Activated naive CD4-positive, alpha-beta T cell (primary cell): ENCODE measurements at places on chromosomes 4 and X.

DNA sequence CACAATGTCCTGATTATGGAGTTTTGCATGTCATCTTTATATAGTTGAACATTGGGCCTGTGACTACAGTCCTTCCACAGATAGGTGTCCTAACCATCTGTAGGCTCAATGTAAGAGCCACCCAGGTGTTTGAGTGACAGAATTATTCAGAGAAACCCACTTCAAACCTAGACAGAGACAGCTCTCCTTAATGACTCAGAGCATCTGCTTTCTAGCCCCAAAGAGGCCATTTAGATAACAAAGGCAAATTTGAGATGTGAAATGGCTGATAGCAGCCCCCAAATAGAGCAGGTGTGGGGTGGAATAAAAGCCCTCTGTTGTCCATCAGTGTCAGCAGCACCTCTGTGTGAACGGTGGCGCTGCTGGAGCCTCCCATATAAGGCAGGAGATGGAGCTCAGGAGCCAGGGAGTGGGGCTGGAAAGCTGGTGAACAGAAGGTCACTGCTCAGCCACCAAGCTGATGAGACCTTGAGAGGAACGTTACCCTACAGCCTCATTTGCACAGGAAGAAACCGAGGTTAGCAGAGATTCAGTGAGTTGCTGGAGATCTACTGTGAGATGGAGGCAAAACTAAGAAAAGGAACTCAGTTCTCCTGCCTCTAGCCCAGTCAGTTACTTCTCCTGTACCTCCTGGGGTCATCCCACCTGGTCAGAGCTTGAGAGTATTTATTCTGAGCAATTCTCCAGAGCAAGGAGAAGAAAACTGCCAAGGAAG, 153.3 kb upstream of the LNX1 start:
- DNase-seq: no peak

GRCh38 chrX:34656467-34656841, 631 bp downstream of the TMEM47 start:
- no peak for DNase-seq

- peak; percentile 29 for DNase-seq
These were observed at the start of gene PLP2 for GRCh38 chrX:49171752-49172279. TSS of gene PLP2 (plus strand) at chrX:49171898. CDS start at chrX:49172001, 103 bp downstream.

DNA sequence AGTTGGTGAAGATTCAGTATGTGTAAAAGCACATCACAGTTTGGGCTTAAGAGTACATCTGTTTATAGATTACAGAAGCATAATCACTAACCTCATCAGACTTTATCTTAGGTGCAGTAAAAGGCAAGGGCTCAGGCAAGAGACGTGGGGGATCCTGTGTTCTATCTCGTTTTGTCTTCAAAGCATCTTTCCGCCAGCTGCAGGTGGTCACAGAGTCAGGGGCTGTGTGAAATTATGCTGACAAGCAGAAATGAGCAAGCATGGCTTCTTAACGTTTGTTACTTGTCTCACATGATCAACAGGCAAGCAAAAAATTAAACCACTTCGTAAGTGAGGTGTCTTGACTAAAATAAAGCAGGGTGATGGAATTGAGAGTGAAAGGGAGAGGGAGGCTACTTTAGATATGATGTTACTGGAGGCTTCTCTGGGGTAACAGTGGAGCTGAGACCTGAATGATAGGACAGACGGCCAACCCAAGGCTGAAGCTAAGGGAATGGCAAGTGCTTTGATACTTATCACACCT, 1.4 kb upstream of the TEC start:
- no peak for DNase-seq

GRCh38 chrX:40105835-40106675, 8.3 kb upstream of the BCOR start:
- DNase-seq: peak; percentile 26

DNA sequence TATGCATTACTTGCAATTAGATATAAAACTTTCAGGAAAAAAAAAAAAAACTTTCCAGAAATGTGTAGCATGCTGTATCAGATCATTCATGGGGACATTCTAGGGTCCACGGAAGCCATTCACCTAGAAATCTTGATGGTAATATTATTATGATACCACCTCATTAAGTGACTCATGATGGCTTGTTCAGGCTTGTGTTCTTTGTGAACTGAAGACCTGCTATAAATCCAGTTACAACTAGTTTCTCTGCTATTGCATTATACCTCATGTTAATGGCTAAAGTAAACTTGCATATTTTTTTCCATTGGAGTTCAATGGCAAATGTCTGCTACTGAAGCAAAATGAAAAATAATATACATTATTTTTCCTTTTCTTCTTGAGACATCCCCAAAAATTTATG, 35.3 kb upstream of the PTPN13 start:
- no peak for DNase-seq

DNA sequence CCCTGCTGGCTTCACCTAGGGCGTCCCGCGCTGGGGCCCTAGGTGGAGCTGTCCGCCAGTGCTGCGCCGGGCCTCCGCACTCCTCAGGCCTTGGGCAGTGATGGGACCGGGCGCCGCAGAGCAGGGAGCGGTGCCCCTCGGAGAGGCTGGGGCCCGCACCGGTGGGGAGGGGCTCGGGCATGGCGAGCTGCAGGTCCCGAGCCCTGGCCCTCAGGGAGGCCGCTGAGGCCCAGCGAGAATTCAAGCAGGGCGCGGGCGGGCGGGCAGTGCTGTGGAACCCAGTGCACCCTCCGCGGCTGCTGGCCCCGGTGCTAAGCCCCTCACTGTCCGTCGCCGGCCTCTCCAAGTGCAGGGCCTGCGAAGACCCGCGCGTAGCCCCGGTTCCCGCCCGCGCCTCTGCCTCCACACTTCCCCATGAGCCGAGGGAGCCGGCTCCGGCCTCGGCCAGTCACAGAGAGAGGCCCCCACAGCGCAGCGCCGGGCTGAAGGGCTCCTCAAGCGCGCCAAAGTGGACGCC, 565.1 kb upstream of the NDST4 start:
- no peak for DNase-seq

DNA sequence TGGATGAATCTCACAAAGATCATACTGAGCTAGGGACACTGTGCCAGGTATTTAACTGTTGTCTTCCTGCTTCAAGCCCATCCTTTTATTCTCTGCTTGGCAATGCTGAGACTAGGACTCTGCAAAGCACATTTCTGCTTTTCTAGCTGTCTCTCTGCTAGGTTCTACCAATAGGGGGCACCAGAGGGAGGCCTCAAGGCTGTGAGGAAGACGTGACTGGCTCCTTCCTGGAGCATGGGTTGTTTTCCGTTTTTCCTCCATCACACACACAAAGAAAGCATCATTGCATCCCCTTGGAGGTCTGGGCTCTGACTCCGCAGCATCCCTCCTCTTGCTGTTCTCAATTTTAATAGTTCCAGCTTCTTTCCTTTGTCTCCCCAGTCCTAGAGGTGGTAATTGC, 10.9 kb upstream of the DCTD start:
- DNase-seq: no peak

DNA sequence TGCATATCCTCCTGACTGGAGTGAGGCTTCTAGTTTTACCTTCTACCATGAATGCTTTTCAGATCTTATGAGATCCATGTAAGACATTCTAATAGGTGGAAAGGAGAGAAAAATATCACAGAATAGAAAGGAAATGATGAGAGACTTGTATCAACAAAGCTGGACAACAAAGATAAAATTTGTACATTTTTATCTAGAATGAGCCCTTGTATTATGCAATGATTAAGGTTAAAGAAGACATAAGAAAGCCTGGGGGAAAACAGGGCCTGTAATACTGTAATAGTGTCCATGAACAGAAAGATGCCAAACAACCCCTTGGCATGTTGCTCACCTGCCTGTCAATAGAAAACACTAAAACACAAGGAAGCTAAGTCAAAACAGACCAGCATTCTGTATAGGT, 44.2 kb upstream of the SCRG1 start:
- DNase-seq: no peak

- no peak for DNase-seq
These were observed 42.4 kb downstream of the MEPE start for GRCh38 chr4:87875191-87875590.

DNA sequence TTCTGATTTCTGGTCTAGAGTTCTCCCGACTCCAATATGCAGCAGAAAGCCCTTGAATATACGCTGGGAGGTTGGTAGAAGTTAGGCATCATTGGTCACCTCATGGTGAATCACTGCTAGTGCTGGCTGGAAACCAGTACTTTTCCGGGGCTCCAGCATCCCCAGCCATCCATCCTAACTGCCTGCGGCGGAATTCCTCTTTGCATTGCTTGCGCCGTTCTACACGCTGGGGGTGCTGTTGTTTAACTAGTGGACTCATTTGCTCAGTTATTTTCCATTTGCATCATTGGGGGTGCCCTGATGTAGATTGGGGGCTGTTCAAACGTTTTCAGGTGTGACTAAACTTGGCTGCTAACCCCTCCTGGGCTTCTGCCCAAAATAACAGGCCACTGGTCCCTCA, 23.3 kb upstream of the GPR50 start:
- no peak for DNase-seq

- no peak for DNase-seq
These were observed 583.6 kb upstream of the PCDH10 start for GRCh38 chr4:132565542-132565941.

DNA sequence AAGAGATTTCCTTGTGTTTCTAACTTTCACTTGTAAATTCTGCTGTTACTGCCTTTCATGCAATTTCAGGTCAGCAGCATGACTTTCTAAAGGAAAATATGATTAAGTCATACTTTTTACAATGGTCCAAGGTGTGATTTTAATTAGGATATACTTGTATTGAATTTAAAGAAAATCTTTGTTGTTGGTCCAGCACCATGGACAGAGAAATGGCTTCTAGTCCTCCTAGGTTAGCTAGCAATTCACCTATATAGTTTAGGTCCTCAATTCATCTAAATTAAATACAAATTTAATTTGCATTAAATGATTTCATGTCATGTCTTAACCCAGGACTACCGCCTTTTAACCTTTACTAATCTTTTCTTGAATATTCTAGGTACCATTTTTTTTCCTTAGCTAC, 304.9 kb upstream of the RPS6KA3 start:
- no peak for DNase-seq

GRCh38 chr4:134529629-134530028, 328.0 kb upstream of the PABPC4L start:
- no peak for DNase-seq

- no peak for DNase-seq
These were observed 47.2 kb downstream of the SLC34A2 start for GRCh38 chr4:25702848-25703247.

DNA sequence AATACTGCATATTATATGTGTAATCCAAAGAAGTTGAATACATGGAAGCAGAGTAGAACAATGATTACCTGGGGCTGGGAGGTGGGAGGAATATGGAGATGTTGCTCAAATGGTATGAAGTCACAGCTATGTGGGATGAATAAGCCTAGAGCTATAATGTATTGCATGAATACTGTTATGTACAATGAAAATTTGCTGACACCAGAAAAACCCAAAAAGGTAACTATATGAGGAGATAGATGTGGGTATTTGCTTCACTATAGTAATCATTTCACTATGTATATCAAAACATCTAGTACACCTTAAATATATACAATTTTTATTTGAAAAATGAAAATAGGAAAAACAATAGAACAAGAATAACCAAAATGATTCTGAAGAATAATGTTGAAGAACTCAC, 11.2 kb downstream of the PAGE3 start:
- no peak for DNase-seq

GRCh38 chr4:122776916-122777315, 44.4 kb downstream of the BBS12 start:
- no peak for DNase-seq

GRCh38 chrX:12401252-12401651, 263.0 kb downstream of the FRMPD4 start:
- no peak for DNase-seq

- no peak for DNase-seq
These were observed 4.7 kb downstream of the ZXDB start for GRCh38 chrX:57596516-57596915.

DNA sequence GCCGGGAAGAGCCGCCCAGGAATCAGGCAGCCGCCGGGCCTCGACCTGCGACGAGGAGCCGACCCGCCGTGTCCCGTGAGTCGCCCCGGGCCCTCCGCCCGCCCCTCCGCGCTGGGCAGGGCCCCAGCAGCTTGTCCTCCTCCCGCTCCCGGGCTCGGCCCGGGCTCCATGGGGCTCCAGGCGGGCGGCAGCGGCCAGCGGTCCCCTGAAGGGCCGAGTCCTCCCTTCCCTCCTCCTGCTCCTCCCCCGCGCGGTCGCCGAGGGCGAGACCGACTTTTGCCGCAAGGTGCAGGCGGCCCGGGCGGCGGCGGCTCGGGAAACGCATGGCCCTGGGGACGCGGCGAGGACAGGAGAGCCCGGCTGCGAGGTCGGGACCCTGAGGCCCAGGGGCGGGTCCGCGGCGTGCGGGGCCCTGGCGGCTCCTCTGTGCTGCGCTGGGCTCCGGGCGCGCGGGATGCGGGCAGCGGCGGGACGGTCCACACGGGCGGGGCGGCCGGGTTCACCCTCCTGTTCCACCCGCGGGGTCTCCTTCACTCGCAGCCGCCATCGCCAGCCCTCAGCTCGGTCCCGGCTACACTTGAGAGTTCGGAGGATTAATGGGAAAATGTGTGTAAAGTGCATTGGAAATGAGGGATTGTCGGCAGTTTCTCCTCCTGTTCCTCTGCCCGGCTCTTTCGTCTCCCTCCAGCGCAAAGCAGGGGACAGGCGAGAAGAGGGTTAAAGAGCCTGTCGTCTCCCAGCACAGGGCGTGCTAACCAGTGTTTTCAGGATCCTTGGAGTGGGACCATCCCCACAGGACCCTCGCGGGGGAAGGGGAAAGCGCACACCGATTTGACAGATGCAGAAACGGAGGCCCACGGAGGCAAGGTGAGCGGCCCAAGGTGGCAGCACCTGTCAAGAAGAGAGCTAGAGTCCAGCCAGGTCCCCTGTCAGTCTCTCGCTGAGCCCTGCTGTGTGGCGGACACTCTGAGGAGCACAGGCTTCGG, 16.6 kb upstream of the ZNF718 start:
- DNase-seq: no peak

- no peak for DNase-seq
These were observed 832.1 kb upstream of the INTU start for GRCh38 chr4:126800575-126801141.

- DNase-seq: no peak
These were observed 32.4 kb downstream of the PPARGC1A start for GRCh38 chr4:23857367-23857959.

- no peak for DNase-seq
These were observed 6.0 kb upstream of the VGLL1 start for GRCh38 chrX:136525738-136526606.

- DNase-seq: no peak
These were observed 324.9 kb downstream of the PPP3CA start for GRCh38 chr4:101022151-101023024.

GRCh38 chr4:145404761-145405160, 76.9 kb upstream of the SMAD1 start:
- no peak for DNase-seq

GRCh38 chr4:113302051-113302450, 252.6 kb downstream of the ANK2 start:
- DNase-seq: no peak

DNA sequence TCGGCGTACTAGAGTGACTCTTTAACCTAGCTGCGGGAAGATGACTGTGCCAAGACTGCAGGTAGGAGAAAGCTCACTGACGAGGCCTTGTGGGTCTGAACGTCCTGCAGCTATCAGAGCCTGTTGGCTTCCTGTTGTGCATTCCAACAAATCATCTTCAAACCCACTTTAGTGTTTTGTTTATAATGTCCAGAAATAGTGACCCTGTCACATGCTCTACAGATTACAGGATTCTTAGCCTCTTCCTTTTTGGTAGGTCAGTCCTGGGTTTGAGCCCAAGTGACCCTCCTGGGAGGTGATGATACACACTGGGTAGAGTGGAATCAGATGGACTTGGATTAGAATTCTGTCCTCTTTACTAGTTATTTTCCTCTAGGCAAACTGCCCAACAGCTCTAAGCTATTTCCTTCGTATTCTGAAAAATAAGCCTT, 33.2 kb downstream of the HTT start:
- DNase-seq: no peak

- no peak for DNase-seq
These were observed 245.1 kb downstream of the PPP3CA start for GRCh38 chr4:101102114-101102742.
